ENCODE measurements at places on chromosomes 2 and 18.
A peak's percentile ranks its signal among the peaks of the same experiment; 100 is the strongest.

- no peak for DNase-seq
Measured at GRCh38 chr18:10271481-10271880, 183.0 kb upstream of the APCDD1 start.

DNA sequence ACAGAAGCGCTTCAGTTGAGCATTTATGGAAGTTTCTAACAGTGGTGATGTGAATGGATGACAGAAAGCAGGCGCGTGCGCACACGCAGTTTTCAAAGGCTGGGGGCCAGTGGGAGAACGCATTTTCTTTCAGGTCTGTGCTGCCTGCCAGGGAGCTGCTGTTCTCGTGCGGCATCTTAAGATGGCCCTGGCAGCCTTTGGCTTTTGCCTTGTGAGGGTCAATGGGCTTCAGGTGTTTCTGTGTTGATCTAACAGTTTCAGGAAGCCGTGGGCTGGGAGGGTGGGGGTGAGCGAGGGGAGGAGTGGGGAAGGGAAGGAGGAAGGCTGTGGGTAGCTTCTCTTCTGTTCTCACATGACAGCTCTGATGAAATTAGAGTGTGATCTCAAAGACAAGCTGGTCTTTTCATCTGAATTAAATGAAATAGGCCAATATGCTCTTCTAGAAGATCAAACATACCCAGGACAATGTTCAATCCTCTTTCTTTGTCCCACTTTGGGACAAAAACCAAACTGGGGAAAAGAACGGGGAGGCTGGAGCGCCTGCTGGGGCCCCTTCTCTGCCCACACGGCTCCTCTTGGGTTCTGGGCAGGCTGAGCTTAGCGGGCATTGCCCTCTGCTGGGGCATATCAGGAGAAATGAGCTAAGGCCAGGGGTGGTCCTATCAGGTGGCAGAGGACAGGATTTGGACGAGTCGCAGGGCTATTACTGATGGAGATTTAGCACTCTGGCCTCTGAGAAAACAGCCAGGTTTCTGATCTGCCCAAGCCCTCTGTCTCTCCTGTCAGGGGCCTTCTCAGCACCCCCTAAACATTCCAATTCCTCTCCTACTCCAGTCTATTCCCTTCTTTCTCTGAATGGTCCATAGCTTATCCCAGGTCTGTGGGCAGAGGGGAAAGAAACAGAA is 126.2 kb upstream of the LGALSL start:
- peak; percentile 25 for DNase-seq

- no peak for DNase-seq
Measured at GRCh38 chr2:167404627-167405284, 516.5 kb downstream of the XIRP2 start.

- DNase-seq, result no peak
Measured at GRCh38 chr2:217456016-217456415, 546.8 kb downstream of the TNS1 start.

DNA sequence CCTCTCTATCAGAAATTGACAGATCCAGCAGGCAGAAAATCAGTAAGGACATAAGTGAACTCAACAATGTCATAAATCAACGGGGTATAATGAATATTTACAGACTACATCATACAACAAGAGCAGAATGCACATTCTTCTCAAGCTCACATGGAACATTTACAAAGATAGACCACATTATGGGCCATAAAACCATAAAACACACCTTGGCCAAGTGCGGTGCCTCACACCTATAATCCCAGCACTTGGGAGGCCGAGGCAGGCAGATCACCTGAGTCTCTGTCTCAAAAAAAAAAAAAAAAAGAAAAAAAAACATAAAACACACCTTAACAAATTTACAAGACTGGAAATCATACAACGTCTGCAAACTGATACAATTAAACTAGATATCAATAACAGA is 36.7 kb downstream of the FBXO15 start:
- no peak for DNase-seq

GRCh38 chr18:48113691-48114090 is 183.2 kb upstream of the SMAD2 start:
- DNase-seq, result no peak

- no peak for DNase-seq
Measured at GRCh38 chr2:106581755-106582147, 94.6 kb downstream of the CD8B2 start.

- DNase-seq, result no peak
Measured at GRCh38 chr2:155062250-155062921, 363.9 kb downstream of the KCNJ3 start.

GRCh38 chr2:12506846-12507245 is 209.9 kb upstream of the TRIB2 start:
- DNase-seq, result no peak

GRCh38 chr2:192828175-192828574 is 633.4 kb upstream of the TMEFF2 start:
- no peak for DNase-seq

GRCh38 chr2:102753563-102754159 is 8.2 kb upstream of the TMEM182 start:
- peak; percentile 51 for DNase-seq

DNA sequence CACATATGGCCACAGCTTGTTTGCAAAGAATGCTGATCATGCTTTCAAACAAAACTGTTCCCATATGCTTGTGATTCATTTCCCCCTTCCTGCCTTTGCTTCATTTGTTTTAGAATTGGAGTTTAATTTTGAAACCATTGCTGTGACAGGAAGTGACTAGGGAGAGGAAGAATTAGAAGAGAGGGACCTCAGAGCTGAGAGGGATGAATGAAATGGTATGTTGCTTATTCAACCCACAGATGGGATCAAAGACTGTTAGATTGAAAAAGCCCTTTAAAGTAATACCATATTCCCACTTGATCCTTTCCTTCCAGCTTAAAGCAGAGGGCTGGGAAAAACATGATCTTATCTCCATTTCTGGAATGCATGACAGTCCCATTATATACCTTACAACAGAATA is 106.2 kb upstream of the RNF152 start:
- DNase-seq, result no peak

DNA sequence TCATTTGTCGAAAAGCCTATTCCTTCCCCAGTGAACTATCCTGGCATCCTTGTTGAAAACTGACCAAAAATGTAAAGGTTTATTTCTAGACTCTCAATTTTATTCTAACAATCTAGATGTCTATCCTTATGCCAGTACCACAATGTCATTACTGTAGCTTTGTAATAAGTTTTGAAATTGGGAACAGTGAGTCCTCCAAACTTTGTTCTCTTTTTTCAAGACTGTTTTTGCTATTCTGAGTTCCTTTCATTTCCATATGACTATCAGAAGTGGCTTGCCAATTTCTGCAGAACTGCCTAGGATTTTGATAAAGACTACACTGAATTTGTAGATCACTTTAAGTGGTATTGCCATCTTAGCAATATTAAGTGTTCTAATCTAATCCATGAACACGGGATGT is 9.7 kb downstream of the STARD7 start:
- DNase-seq, result no peak

DNA sequence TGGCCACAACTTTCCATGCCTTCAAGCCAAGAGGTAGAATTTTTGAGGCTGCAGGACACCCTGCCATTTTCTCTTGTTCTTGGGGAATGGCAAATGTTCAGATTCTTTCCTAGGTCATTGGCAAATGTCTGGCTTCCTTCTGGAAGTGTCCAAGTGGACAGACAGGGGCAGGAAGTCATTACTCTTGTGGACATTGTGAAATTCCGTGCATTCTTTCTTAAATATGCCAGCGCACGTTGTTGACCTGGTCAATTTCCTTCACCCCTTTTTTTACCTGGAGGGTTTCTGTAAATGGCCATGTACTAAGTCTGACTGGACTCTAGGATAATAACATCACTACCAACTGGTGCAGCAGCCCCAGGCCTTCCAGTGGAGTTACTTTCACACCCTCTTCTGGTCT is 13.9 kb downstream of the ASB18 start:
- no peak for DNase-seq

GRCh38 chr2:85669549-85669948 is 1.6 kb upstream of the SFTPB start:
- DNase-seq, result no peak
